ENCODE measurements at places on chromosomes 13 and 19. TPM values are rescaled to one million over a fixed set of nuclear protein-coding genes. Genes with fewer than 3 reads are reported as not detected.

The COLGALT1 gene
- total RNA-seq = 204 TPM

The SCGB2B2 gene
- total RNA-seq = 0.20 TPM

The FCHO1 gene
- 3.3 TPM for total RNA-seq

The LIM2 gene
- not detected for total RNA-seq

The SLC7A9 gene
- not detected for total RNA-seq

The OR2Z1 gene
- not detected for total RNA-seq

The OR7A5 gene
- not detected for total RNA-seq

The CGB2 gene
- total RNA-seq = not detected

The ATP4A gene
- total RNA-seq = not detected

The TMED1 gene
- total RNA-seq = 64.0 TPM

The GPR183 gene
- not detected for total RNA-seq

The TEX26 gene
- total RNA-seq = not detected

The BIVM gene
- 18.1 TPM for total RNA-seq

The SIAH3 gene
- not detected for total RNA-seq

The CADM4 gene
- total RNA-seq = 1.1 TPM

The TNNI3 gene
- not detected for total RNA-seq

The LENG9 gene
- 6.0 TPM for total RNA-seq

The TLE6 gene
- 0.20 TPM for total RNA-seq

The CEACAM6 gene
- not detected for total RNA-seq

The SPPL2B gene
- 23.5 TPM for total RNA-seq

The KLHL1 gene
- not detected for total RNA-seq

The F2RL3 gene
- 3.6 TPM for total RNA-seq

The FGF14 gene
- 0.13 TPM for total RNA-seq

The CLEC4M gene
- total RNA-seq = not detected

The AMER2 gene
- not detected for total RNA-seq

The FOSB gene
- total RNA-seq = 11.8 TPM

The APOE gene
- total RNA-seq = 1.2 TPM

The MEIS3 gene
- not detected for total RNA-seq
